ENCODE measurements at places on chromosomes 3 and 15. TPM values are rescaled to one million over a fixed set of nuclear protein-coding genes. Genes with fewer than 3 reads are reported as not detected.

DNA sequence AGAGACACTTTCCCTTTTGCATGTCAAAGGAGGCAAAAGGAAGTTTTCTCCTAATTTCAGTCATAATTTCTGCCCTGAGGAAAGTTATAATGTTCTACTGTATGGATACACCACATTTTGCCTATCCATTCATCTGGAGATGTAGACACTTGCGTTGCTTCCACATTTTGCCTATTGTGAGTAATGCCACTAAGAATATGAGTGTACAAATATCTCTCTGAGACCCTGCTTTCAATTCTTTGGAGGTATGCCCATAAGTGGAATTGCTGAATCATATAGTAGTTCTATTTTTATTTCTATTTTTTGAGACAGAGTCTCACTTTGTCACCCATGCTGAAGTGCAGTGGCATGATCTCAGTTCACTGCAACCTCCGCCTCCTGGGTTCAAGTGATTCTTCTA, 3.6 kb upstream of the CD276 start:
- peaks cover 17% of the 10 kb centered on the region for H3K4me1 ChIP-seq
- H3K27ac ChIP-seq = no peak overlapping the region
- DNase-seq = no peak
- no peaks in the 10 kb centered on the region for H3K36me3 ChIP-seq
- H3K4me3 ChIP-seq = no peak overlapping the region

- DNase-seq = peak; percentile 37
- peaks cover 35% of the 10 kb centered on the region for H3K4me1 ChIP-seq
- peaks cover 27% of the 10 kb centered on the region for H3K36me3 ChIP-seq
- peak overlapping the region; percentile 93 for H3K27ac ChIP-seq
Measured at GRCh38 chr3:71579935-71580406, 3.6 kb downstream of the FOXP1 start.

DNA sequence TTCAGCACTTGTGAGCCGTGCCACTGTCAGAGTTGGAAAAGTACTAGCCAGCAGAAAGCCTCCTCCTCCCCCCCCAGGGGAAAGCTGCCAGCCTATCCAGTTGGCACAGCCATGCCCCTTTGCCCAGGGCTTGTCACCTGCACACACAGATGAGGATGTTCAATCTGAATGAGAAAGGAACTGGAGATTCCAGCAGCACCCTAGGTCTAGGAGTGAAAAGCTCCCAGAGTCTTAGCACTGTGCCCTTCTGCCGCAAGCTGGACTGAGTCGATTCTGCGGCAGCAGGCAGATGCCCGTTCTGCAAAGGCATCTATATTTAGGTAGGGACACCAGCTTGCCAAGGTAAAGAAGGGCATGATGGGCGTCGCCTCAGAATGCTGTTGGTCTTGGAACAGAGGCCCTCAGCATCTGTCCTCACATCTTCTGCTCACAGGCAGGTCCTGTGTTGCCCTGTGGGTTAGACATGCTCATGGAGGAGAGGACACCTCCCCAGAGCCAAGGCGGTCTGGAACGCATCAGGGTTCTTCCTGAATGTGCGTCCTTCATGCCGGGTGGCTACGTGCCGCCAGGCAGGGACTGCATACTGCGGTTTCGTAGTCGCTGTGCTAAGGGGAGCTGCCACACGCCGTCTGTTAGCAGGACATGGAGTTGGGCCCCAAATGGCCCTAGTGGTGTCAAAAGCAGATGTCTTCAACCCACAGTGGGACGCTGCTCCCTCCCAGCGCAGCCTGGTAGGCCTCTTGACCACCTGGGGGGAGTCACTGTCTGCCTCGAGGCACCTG, 109.5 kb downstream of the VGLL4 start:
- no peak overlapping the region for H3K4me3 ChIP-seq
- DNase-seq = no peak
- no peaks in the 10 kb centered on the region for H3K27me3 ChIP-seq
- H3K27ac ChIP-seq = no peak overlapping the region

The NTRK3 gene
- total RNA-seq = not detected

GRCh38 chr15:40891810-40892446, 2.3 kb upstream of the VPS18 start:
- H3K4me1 ChIP-seq = peaks cover 28% of the 10 kb centered on the region
- peaks cover 4% of the 10 kb centered on the region for H3K36me3 ChIP-seq
- H3K4me3 ChIP-seq = no peak overlapping the region
- no peaks in the 10 kb centered on the region for H3K27me3 ChIP-seq
- DNase-seq = peak; percentile 58

The ACTL6A gene
- total RNA-seq = 88.4 TPM

- no peak overlapping the region for H3K4me3 ChIP-seq
- DNase-seq = no peak
- H3K27ac ChIP-seq = no peak overlapping the region
Measured at GRCh38 chr3:85783291-85783690, 824.5 kb downstream of the CADM2 start.

DNA sequence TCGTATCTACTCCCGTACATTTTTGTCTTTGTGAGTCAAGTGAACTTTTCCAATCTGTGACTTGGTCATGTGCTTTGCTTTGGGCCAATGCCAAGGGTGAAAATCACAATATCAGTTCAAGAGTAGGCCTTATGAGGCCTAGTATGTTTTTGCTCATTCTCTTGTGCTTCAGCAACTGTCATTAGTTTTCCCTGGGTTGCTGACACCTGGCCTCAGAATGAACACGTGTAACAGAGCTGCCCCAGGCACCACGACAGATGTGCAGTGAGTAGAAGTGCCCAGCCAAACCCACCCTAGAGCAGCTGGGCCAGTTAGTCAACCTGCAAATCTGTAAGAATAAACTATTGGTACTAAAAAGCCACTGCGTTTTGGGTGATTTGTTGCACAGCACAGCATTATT, 460.3 kb upstream of the WNT5A start:
- H3K27me3 ChIP-seq = no peaks in the 10 kb centered on the region
- H3K4me3 ChIP-seq = no peak overlapping the region
- no peaks in the 10 kb centered on the region for H3K4me1 ChIP-seq
- DNase-seq = no peak
- no peak overlapping the region for H3K27ac ChIP-seq

Measured in activated CD8-positive, alpha-beta T cell treated with anti-CD3 and anti-CD28 coated beads for 36 hours (primary cell).